Dorsolateral prefrontal cortex (tissue), 122 donors: ENCODE measurements at places on chromosomes 13 and 19. TPM values are rescaled to one million over a fixed set of nuclear protein-coding genes. Genes with fewer than 3 reads are reported as not detected.
A peak's percentile ranks its signal among the peaks of the same experiment; 100 is the strongest.

IRGC gene
- not detected for total RNA-seq

- no peak for DNase-seq
Measured at GRCh38 chr13:113098162-113098732, 7.3 kb upstream of the F7 start.

GRCh38 chr13:48353590-48353989, 50.0 kb downstream of the RB1 start:
- no peak for DNase-seq

GRCh38 chr13:114090476-114090875, 41.9 kb downstream of the RASA3 start:
- peak; percentile 26 for DNase-seq

GRCh38 chr13:106986687-106987426, 418.9 kb upstream of the ARGLU1 start:
- DNase-seq, result no peak

DNA sequence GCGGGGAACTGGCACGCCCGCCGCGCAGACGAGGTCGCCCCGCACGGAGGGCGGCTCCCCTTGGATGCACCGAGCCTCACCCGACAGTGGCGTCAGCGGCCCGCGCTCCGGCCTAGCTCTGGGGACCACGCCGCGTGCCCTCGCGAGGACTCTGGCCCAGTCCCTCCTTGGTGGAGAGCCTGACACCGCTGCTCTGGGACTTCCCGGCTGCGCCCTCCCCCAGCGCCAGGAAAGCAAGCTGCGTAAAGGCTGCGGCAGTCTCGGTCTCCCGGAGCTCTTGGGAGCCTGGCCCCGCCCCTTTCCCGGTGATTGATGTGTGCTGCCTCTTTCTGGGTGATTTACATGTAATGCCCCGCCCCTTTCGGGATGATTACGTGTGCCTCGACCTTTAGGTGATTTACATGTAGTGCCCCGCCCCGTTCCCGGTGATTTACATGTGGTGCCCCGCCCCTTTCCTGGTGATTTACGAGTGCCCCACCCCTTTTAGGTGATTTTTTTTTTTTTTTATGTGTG, at the start of gene LENG9:
Gene LENG9 (minus strand): TSS at position 248 of the 513 bp plus-strand sequence. CDS start 252 bp downstream, outside the sequence.
- DNase-seq, result peak; percentile 99

GRCh38 chr13:112967686-112968379, 1.2 kb upstream of the MCF2L start:
- DNase-seq, result no peak

GRCh38 chr13:32555613-32556012, 17.0 kb upstream of the N4BP2L2 start:
- no peak for DNase-seq

GRCh38 chr13:33154911-33155310, 130.6 kb downstream of the STARD13 start:
- DNase-seq, result no peak

- DNase-seq, result no peak
Measured at GRCh38 chr19:1388637-1389026, 4.9 kb downstream of the NDUFS7 start.

DNA sequence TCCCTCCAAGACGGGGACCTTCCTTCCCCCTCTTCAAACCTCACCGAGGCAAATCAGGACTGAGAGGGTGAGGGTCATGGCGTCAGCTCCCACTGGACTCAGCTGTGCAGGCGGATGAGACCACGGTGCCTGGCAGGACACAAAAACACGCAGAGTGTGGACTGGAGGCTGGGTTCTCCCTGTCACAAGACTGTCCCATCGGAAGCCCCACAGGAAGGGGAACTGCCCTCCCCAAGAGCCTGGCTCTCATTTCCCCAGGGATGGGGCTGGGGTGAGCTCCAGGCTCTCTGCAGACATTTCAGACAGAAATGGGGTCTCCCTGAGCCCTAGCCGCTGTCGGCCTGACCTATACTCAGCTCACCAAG, at the start of gene LILRB5:
Gene LILRB5 (minus strand): TSS at position 158 of the 365 bp plus-strand sequence. CDS start 80 bp downstream, at position 78.
- DNase-seq, result no peak
